ENCODE measurements at places on chromosomes 1 and 21.

DNA sequence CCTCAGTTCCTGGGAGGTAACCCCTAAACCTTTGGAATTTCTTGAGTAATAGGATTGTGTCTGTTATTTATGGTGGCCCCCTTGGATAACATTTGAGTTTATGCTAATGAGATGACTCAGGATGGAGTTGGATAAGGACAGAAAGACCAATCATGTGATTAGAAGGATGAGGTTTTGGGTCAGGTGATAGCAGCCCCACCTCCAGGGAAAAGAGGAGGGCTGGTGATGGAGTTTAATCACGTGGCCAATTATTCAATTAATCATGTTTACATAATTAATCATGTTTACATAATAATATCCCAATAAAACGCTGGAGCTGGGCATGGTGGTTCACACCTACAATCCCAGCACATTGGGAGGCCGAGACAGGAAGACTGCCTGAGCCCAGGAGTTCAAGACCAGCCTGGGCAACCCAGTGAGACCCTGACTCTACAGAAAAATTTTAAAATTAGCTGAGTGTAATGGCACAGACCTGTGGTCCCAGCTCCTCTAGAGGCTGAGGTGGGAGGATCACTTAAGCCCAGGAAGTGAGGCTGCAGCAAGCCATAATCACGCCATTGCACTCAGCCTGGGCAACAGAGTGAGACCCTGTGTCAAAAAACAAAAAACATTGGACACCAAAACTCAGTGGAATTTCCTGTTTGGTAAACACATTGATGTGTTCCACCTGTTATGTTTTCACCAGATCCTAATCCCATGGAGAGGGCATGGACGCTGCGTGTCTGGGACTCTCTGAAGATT is 73.3 kb downstream of the NUP210L start:
- no peak for DNase-seq

- no peak for DNase-seq
Observed at GRCh38 chr21:29287383-29287782, 11.3 kb upstream of the BACH1 start.

GRCh38 chr1:185438936-185439335 is 121.9 kb upstream of the IVNS1ABP start:
- DNase-seq: no peak

DNA sequence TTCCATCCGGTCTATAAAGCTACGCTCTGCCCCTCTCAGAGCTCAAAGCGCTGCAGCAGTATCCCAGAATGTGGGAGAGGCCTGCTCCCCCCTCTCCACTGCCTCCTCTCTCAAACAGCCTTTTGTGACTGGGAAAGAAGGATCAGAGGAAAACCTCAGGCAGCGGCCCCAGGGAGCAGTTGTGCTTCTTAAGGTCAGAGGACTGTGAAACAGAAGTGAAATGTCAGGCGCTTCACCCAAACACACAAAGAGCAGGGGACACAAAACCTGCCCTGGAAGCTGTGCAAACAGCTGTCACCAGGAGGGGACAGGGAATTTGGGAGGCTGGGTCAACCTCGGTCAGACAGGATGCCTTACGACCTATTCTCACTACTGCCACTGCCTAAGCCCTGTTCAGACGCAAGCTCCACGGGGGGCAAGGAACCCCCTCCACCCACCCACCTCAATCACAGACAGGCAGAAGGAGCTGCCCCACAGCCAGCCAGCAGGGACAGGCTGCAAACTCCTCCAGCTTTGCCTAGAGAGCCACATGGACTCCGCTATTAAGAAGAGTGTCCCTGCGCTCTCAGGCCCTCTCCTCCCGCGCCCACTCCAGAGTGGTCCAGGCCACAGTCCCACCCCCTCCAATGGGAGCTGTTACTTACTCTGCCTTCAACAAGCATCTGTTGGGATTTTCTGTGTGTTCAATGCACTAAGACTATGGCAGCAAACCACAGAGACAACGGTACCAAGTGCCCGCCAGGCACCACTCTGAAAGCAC is 14.6 kb downstream of the SSBP3 start:
- DNase-seq: no peak

DNA sequence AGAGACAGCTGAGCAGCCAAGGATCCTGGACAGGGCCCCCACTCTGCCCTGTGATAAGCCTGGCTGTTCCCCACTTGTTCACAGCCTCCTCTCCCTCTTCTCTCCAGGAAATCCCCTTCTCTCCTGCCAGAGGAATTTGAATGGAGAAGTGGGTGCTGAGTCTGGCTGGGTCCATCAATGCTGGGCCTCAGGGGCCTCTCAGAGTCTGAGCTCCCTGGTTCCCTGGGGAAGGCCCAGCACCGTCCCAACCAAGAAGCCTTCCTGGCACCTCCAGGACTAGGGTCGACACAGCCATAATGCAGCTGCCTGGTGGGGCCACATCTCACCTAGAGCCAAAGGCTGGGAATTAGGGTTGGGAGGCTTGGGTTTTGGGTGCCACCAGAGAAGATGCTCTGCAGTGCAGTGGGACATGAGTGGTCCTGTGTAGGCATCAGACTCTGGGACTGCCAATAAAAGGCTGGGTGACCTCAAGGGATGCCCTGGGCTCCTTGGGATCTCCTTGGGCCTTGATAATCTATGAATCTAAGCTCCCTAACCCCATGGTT is 2.5 kb downstream of the MYBPH start:
- no peak for DNase-seq

GRCh38 chr1:198498103-198498385 is 42.4 kb downstream of the ATP6V1G3 start:
- no peak for DNase-seq

GRCh38 chr1:41404308-41404761 is 43.1 kb downstream of the FOXO6 start:
- DNase-seq: no peak

DNA sequence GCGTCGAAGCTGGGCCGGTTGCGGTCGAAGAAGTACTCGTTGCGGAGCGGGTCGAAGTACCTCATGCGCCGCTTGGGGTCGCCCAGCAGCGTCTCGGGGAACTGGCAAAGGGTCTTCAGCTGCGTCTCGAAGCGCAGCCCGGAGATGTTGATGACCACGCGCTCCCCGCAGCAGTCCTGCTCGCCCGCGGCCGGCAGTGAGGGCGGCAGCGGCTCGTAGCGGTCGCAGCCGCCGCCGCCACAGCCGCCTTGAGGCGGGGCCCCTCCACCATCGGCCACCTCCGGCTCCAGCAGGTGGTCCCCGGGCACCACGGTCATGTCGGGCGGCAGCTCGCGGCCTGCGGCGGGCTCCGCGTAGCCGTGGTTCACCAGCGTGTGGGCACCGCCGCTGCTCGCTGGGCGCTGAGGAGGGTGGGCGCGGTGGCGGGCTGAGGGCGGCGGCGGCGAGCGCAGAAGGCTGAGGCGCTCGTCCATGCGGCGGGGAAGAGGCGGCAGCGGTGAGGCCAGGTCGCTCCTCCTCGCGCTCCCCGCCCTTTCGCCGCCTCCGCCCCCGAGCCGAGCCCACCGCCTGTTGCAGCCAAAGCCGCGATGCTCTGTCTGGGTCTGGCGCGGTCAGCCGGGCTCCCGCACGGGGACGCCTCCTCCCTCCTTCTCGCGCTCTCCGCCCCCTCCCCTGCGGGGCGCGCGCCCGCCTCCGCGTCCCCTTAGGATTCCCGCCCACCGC is at the start of gene KCNA3:
KCNA3 (minus strand) TSS at position 604 of the 723 bp plus-strand sequence; CDS start at position 473, 131 bp downstream.
- no peak for DNase-seq

GRCh38 chr1:246554201-246554600 is 11.9 kb downstream of the TFB2M start:
- DNase-seq: no peak

GRCh38 chr1:180352588-180352987 is 122.5 kb downstream of the LHX4 start:
- no peak for DNase-seq

- no peak for DNase-seq
Observed at GRCh38 chr1:88640060-88640459, 44.0 kb upstream of the PKN2 start.

GRCh38 chr1:198771563-198772153 is 132.8 kb downstream of the PTPRC start:
- DNase-seq: no peak

DNA sequence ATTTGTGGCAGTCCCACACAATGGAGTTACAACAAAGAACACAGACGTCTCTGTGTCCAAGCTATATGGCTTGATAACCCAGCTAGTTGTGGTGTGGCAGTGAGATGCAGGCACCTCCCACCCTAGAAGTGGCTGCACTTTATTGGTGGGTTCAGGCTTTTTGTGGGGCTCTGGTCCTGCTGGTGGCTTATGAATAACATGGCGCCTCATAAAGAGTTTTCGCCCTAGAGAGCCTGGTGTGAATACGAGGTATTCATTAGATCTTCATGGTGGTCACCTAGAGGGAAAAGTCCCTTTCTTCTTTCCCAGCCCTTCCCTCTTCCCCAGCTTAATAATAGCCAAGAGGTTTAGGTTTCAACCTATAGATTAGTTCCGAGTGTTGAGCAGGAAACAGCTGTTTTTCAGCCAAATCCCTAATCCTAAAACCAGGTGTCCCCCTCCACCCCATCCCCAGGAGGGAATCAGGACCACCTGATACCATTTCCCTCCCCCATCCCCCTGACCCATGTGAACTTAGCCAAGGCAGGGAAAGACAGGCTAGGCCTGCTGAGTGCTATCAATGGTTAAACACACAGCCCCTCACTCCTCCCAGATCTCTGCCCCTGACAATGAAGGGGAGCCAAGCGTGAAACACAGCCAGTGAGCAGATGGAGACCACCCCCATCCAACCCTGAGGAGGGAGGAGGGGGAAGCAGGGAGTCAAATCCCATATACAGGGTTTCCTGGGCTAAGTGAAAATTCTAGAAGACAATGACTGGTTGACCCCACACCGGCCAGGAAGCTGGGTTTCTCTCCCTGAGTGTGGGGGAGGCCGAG is 58.2 kb downstream of the NFASC start:
- no peak for DNase-seq

- no peak for DNase-seq
Observed at GRCh38 chr1:28519946-28520725, 14.3 kb downstream of the RCC1 start.

DNA sequence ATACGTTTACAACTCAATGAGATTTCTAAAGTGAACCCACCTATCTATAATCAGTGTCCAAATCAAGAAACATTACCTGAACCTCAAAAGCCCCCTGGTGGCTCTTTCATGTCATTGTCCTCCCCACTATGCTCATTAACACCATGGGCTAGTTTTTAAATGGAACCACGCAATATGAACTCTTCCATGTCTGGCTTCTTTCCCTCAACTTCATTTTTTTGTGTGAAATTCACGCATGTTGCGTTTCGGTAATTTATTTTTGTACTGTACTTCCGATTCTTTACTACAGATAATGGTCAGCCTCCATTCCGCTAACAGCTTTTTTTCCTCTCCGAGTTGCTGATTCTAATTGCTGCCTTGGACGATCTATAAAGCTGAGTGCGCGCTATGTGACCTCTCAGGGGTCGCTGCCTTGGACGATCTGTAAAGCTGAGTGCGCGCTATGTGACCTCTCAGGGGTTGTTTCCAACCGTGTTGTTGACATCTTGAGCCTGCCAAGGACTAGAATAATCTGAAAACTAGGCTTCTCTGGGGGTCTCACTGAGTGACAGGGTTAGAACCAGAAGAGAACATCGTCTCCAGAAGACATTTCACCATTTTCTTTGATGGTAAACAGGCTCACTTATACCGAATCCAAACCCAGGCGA is 1.1 kb upstream of the CACYBP start:
- DNase-seq: no peak

DNA sequence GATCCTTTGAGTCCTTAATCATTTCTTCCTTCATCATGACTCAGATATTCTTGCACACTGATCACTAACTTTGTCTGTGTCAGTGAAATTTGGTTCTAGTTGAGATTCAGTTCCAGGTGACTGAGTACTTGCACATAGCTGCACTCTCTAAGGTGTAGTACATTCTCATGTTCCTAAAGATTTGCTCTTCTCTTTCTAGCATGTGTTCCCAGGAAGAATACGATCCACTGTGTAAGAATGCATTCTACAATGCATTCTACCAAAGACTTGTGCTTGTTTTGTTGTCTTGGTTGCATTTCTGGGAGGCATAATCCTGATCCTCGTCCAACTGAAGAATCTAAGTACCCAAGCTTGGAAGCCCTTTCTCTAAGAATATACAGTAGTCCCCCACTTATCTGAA is 104.3 kb upstream of the CDC42BPA start:
- no peak for DNase-seq

DNA sequence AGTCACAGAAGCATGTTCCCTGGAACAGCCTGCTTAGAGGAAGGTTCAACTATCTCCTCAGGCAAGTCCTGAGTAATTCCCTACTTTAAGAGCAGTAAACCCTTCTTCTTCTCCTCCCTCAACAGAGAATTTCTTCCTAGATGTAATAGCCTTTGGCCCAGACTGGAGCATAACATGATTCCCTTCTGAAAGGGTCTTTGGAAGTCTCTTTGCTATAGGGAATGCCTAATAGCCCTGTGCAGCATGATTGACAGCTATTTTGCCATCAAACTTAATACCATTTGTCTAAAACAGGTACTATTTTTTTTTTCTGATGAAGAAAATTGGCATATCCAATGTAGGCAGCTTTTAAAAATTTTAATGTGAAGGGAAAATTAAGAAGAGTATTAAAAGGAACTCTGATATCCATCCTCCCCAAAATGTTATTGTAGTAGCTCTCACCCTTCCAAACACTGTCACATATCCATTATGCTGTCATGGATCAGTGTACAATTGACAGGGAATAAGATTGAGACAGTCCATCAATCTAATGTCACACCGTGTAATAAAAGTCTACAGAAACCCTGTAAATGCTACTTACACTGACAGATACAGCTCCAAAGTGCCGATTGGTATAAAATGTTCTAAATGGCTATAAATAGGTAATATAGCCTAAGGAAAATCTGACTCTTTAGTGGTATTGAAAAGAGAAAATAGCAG is 884.6 kb downstream of the TTLL7 start:
- no peak for DNase-seq

DNA sequence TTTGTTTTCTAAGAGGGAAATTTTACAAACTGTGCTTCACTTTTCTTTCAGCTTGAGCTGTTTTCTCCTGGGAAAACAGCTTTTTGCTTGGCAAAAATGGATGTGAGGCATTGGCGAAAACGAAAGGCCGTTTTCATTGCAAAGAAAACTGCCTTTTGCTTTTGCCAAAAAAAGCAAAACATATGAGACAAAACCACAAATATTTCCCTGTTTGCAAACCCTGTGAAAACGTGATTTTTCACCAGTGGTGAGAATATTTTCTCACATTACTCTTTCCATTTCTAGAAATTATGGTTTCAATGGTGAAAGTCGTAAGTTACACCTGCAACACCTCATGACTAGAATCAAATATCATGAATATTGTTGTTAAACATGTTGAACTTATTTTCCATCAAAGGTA is 74.0 kb upstream of the ZBTB18 start:
- DNase-seq: no peak

GRCh38 chr1:178540204-178540603 is 27.3 kb downstream of the TEX35 start:
- DNase-seq: no peak

- DNase-seq: peak; percentile 49
Observed at GRCh38 chr1:30759718-30760281, 2.2 kb upstream of the LAPTM5 start.

DNA sequence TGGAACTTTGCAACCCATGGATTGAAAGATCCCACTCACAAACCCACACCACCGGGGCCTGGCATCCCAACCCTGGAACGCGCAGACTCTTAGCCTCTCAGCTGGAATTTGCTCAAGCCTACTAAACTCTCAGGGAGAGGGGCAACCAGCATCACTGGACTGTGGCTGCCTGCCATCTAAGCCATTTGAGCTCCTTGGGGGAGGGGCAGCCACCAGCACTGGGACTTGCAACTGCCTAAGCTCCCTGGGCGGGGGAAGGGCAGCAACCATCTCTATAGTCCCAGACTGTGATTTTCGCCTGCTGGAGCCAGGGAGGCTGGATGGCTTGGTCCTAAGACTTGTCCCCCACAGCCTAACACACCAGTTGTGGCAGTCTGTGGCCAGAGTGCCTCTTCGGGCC is 122.3 kb downstream of the SNX7 start:
- no peak for DNase-seq

- no peak for DNase-seq
Observed at GRCh38 chr1:171744986-171745385, 3.1 kb upstream of the VAMP4 start.

Measured in H54 (cell line).